ENCODE measurements at places on chromosomes 12 and 14.

DNA sequence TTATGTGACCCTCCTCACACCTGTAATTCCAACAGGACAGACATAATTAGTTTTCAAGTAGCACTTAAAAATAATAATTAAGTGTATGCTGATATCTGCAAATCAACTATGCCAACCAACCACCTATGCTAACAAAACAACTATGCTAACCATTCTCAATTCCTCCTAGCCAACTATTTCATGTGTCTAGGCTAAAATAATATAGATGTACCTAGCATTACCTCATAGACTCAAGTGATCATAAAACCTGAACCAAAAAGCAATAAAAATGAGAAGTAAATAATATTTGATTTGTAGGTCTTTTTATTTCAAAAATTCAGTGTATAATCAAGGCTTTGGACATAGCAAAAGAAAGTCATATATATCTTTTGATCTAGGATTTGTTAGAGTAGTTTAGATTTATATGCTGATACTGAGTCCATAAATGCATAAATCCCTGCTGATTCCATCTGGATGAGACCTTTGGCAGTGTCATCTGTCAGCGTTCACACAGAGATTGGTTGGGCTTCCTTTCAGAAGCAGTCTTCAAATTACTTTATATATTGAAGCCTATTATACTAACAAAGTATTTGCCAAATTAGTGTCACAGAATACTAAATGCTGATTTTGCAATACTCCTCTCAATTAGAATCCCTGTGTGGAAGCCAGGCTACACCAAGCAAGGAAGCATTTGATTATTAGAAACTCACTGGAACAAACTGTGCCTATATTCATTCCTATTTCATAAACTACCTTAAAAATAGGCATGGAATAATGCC is 101.4 kb upstream of the PPM1H start:
- DNase-seq = no peak

DNA sequence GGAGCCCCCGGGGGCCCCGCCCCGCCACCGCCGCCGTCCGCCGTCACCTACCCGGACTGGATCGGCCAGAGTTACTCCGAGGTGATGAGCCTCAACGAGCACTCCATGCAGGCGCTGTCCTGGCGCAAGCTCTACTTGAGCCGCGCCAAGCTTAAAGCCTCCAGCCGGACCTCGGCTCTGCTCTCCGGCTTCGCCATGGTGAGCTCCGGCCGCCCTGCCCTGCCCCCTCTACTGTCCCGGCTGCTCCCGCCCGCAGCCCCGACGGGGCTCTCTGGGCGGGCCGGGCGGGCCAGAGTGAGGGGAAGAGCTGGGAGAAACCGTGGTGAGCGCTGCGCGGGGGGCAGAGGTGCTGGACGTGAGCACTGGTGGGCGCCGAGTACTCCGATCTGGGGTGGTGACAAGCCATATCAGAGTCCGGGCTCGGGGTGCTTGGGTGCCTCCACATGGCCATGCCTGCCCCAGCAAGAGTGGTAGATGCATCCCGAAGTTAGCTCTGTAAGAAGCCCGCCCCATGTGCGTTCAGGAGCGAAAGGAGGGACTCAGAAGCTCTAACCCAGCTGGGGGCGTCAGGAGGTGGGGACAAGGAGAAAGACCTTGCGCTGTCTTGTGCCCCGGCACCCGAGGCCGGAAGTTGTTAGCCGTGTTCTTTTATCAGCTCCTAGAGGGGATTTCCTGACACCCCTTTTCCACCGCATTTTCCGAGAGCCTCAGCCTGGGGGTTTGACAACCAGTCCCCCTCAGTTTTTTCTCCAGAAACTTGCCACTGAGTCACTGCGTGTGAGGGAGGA is 717 bp downstream of the ORAI1 start:
- DNase-seq = peak; percentile 56

DNA sequence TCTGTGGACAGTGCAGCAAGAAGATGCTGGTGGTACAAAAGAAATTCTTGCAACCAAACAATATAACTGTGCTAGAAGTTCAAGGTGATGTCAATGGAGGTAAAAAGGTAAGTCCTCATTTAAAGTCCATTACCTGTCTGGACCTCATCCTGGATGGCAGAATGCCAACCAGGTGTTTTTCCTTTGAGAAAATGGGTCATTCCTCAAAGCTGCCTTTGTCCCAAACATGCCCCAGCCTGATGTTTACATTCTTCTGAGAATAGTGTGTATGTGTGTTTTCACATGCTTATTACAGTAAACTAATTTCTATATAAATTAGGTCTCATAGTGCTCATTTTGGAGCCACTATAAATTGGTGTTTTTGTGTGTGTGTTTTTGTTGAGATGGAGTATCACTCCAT is 24.9 kb downstream of the ACTR6 start:
- no peak for DNase-seq

GRCh38 chr12:111720457-111720856 is 34.6 kb downstream of the ACAD10 start:
- DNase-seq = no peak

DNA sequence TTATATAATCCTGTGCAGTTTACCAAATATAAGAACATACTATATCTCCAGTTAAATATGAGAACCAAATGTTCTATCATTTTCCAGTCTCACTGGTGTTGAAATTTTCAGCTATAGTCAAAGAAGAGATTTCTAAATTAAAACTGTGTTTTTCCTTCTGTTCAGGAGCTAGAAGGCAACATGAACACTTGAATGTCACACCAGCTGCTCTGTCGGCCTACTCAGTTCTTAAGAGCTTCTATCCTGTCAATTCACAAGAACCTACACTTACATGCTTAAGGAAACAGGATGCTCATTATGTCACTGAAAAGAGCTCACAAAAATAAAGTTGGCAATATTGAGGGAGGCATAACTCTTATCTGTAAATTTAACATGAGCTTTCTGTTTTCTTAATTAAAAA is 43.1 kb downstream of the ATP2B1 start:
- no peak for DNase-seq

- no peak for DNase-seq
Observed at GRCh38 chr14:75558440-75558839, 20.0 kb upstream of the FLVCR2 start.

- no peak for DNase-seq
Observed at GRCh38 chr14:59155886-59156285, 32.6 kb upstream of the DAAM1 start.

All from hindlimb muscle (tissue), 1 donor.